ENCODE measurements at places on chromosomes 12 and 14.

DNA sequence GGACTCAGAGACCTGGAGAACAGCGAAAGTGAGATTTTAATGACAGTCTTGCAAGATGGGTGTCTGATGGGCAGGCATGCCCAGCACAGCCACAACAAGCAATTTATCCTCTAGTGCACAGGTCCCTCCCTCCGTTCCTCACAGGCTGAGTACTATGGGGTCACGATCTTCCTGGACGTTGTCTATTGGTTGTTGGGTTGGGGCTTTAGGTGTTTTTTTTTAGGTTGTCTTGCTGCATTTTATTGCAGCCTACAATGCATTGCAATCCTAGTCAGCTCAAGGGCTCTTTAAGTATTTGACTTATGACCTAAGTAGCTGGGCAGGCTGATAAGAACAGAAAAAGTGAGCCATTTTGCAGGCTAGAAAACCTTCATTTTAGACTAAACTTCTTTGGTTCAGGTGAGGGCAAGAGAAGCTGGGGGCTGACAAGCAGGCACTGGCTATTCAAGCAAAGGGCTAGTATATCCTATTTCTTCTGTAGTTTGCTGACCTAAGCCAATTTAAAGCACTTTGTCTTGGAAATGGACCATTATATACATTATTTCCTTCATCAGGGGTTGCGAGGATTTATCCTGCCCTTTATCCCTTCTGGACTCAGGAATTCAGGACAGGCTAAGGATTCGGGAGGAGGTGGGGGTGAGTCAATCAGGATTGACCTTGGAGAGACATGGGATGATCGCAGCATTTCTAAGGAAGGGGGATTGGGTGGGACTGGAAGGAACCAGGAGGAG, 6.0 kb downstream of the KRT7 start:
- DNase-seq: no peak

GRCh38 chr14:38143170-38143569, 64.5 kb upstream of the SSTR1 start:
- no peak for DNase-seq

DNA sequence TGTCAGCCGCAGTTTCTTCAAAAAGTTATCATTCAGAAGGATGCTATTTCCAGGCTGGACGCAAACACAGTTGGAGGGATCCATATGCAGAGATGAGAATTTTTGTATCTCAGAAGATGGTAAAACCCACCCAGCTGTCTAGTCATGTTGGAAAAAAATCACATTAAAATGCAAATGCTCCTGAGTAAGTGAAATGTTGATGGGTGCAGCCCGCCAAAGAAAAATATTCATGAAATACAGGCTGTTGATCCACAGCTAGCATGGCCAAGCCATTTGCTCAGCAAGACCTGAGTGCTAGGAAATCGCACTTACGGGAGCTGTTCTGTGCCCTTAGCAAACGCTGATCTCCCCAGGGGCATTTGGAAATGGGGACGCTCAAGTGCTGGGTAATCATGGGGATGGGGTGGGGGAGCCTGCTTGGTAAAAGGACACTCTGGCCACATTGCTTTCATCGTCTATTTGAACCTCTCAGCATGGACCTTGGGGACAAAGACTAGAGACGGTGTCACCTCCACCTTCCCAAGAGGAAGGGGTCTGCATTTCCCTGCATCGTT, 25.7 kb downstream of the TUNAR start:
- DNase-seq: no peak

GRCh38 chr12:46320731-46321130, 51.8 kb downstream of the SLC38A2 start:
- no peak for DNase-seq

DNA sequence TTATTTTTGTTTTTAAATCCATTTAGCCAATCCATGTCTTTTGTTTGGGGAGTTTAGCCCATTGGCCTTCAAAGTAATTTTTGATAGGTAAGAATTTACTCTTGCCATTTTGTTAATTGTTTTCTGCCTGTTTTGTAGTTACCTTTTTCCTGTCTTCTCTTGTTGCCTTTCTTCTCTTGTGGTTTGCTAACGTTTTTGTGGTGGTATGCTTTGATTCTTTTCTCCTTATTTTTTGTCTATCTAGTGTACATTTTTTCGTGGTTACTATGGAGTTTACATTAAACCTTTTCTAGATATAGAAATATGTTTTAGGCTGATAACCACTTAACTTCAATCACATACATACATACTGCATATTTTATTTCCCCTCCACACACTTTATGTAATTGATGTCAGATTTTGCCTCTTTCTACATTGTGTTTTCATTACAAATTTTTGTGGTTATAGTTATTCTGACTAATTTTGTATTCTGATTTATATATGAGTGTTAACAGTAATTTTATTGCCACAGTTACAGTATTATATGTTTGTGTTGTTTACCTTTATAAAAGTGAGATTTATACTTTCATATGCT, 19.2 kb upstream of the PPP1R12A start:
- no peak for DNase-seq

DNA sequence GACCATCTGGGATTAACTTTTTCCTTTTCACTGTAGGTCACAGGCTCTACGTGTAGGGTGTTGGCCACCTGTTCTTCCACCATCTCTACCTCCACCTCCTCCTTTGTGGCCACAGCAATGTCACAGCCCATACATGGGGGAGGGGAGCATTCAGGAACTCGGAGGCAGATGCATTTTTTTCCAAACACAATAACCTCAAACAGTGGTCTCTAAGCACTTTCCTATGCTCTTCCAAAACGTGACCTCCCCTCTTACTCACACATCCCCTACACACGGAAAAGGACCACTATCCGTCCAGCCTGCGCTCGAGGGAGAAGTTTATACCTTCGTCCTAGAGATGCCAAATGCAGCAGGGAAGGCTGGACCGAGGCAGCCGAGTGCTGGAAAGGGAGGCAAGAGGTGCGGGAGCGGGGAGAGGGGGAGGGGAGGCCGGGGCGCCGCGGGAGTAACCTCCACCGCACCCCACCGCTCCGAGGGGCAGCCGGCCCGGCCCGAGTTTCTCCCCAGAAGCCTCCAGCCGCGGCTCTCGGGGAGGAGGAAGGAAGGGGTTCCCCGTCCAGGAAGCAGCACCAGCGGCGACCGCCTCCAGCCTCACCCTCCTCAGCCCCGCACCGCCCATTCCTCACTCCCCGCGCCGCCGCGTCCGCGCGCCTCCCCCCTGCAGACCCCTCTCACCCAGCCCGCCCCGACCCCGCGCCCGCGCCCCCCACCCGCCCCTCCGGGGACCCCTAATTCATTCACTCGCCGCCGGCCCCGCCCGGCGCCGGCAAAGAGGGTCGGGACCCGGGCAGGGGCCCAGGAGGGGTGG, 594 bp downstream of the KRAS start:
- no peak for DNase-seq

DNA sequence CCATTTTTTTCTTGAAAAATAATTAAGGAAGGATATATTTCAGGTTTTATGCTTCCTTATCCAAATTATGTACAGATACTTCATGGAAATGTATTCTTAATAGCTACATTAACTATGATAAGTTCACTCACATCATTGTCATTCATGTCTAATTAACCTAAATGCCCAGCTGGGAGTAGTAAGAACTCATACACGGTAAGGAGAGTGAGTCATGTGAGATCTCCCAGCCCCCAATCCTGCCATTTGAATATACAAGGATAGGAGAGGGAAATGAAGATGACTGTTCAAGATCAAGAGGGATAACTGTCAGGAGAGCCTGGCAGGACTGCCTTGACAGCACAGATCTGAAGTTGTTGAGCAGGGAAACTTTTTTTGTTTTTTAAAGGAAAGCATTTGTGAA, 343.4 kb upstream of the USP15 start:
- no peak for DNase-seq

- DNase-seq: no peak
These were observed 23.2 kb upstream of the MAGOHB start for GRCh38 chr12:10636611-10637010.

DNA sequence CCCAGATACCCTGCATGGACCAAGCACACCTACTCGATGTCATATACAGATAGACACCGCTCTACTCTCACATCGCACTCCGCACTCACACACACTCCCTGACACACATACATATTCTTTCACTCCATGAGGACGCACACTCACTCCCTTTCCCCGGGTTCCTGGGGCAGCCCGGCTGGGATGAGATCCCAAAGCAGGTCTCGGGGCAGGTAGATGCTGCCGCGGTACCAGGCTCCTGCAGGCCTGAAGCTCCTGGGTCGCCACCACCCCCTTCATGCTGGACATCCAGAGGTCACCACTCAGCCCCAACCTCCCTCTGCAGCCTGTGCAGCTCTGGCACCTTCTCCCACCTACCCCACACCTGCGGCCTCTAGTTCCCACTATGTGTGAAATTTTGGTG, 2.3 kb downstream of the C1QL4 start:
- no peak for DNase-seq

DNA sequence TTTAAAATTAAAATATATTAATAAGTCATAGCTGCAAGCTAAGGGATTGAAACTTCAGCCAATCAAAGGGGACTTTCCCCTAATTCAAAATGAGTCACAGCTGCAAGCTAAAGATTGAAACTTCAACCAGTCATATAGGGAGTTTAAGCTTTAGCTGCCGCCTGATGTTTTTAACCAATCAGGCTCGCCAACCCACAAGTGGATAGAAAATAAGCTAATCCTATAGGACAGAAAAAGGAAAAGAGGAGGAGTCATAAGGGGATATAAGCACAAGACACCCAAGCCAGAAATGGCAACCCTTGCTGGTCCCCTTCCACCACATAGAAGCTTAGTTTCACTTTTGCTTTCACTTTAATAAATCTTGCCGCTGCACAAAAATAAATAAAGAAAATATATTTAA, 1154.6 kb downstream of the GALC start:
- no peak for DNase-seq

GRCh38 chr14:69726761-69727511, 40.0 kb upstream of the SRSF5 start:
- no peak for DNase-seq

DNA sequence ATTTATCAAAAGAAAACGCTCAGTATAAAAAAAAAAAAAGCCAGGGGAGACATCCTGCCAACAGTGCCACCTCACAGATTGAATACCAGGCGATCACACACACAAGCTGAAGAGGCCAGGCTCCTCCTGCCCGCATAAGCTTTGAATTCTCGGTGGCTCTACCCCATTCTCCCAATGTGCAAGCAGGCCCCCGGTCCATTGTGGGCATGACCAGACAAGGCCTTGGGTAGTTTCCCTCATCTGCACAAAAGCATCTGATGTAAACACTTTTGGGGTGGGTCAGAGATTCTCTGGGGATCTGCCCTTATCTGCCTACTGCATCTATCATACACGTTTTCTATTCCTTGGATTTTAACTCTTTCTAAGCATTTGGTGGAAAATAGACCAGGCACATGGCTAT, 16.2 kb downstream of the KLRF2 start:
- DNase-seq: no peak

- DNase-seq: no peak
These were observed 211.7 kb upstream of the PRICKLE1 start for GRCh38 chr12:42801271-42801670.

GRCh38 chr12:104610513-104611235, 153.9 kb downstream of the CHST11 start:
- no peak for DNase-seq

GRCh38 chr14:90545966-90546751, 149.3 kb downstream of the CALM1 start:
- DNase-seq: no peak

DNA sequence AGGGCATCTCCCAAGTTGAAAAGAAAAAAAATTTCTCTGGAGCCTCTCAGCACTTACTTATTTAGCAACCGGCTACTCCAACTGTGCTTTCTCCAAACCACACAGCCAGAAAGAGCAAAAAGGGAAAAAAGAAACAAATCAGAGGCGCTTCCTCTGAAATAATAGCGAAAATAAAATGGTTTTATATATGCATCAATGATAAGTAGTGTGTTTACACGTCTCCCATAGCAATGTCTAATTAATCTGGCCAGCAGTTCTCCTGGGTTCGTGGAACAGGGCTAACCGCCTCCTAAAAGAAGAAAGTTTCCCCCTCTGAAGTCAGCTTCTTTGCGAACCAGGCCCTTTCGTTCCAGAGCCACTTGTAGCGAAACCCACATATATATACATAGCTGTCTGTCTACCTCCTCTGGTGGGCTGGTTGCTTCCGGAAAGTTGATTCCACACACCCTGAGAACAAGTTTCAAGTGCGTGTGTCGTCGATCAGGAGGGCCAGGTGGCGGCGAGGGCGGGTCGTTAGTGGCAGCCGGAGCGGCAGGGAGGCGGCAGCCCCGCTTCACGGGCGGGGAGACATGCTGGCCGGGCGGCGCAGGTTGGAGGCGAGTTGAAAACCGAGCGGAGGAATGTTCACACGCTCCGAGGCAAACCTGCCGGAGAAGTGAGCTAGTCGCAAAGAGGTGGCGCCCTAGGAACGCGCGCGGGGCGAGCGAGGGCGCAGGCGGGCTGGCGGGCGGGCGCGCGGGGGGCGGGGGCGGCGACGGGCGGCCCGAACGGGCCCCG, 2.7 kb downstream of the PTHLH start:
- no peak for DNase-seq

DNA sequence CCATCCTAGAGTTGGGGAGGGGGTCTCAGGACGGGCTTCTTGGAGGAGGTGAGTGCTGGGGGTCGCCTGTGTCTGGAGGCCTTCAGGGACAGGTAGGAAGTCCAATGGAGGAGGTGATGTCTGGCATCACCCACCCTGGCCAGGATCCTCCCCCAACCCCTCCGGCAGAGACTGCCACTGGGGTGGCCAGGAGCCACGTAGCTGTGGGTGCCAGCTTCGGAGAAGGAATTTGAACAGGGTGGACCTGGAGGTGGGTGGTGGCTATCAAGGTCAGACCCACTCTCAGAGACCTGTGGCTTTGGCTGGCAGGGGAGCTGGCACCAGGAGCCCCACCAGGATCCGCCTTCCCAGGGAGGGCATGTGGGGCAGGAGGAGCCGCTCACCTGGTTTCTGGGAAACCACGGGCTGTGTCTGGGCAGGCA, 9.1 kb downstream of the CEP170B start:
- DNase-seq: no peak

GRCh38 chr14:69701857-69702256, 65.1 kb upstream of the SRSF5 start:
- no peak for DNase-seq

DNA sequence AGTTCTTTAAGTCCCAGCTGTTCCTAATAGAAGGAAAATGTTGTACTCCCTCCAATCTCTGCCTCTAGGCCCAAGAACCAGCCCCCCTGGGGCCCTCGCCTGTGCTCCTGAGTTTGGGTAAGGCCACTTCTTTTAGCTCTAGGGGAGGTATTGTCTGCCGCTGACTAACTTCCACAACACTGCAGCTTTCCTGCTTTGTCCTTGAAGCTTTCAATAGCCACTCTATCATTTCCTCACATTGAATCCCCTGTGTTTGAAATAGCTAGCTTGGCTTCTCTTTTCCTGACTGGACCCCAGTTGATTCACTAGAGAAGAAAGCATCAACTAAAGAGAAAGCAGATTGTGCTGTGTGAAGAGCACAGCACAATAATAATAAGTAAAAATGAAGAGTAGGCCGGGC, 28.8 kb downstream of the KRT80 start:
- no peak for DNase-seq

Data from vagina (tissue), 2 donors.